ENCODE measurements at places on chromosomes 13 and 19. TPM values are rescaled to one million over a fixed set of nuclear protein-coding genes. Genes with fewer than 3 reads are reported as not detected.

SHD gene
- total RNA-seq: not detected

F10 gene
- total RNA-seq: not detected

B9D2 gene
- 7.5 TPM for total RNA-seq

DNA sequence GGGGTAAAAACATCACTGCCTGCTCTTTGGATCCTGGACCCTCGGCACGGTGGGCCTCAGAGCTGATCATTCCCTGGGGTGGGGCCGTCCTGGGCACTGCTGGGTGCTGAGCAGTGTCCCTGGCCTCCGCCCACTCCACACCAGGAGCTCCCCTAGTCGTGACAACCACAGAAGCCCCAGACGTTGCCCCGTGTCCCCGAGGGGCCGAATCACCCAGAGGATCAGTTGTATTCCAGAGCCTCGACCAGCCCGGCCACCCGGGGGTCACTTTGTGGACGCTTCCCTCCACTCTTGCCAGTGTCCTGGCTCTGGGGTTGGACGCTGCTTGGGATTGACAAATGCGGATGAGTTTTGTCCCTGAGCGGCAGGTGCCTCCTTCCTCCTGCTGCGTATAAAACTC, 10.2 kb downstream of the C2CD4C start:
- DNase-seq: no peak

DNA sequence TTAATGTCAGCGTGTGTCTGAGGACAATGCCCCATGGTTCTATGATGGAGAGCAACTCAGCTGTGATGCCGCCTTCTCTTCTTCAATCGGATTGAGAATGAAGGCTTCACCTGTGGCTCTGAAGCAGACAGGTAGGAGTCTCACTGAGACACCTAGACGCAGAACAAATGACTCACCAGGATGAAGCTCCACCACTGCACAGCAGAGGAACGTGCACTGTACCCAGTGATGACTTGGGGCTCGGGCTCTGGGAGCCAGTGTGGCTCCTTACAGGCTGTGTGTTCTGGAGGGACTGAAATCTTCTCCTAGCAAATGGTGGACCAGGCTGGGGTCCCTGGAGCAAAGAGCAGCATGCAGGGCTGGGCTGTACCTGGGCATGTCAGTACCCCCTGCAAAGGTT, 44.0 kb downstream of the CCDC70 start:
- no peak for DNase-seq

DNA sequence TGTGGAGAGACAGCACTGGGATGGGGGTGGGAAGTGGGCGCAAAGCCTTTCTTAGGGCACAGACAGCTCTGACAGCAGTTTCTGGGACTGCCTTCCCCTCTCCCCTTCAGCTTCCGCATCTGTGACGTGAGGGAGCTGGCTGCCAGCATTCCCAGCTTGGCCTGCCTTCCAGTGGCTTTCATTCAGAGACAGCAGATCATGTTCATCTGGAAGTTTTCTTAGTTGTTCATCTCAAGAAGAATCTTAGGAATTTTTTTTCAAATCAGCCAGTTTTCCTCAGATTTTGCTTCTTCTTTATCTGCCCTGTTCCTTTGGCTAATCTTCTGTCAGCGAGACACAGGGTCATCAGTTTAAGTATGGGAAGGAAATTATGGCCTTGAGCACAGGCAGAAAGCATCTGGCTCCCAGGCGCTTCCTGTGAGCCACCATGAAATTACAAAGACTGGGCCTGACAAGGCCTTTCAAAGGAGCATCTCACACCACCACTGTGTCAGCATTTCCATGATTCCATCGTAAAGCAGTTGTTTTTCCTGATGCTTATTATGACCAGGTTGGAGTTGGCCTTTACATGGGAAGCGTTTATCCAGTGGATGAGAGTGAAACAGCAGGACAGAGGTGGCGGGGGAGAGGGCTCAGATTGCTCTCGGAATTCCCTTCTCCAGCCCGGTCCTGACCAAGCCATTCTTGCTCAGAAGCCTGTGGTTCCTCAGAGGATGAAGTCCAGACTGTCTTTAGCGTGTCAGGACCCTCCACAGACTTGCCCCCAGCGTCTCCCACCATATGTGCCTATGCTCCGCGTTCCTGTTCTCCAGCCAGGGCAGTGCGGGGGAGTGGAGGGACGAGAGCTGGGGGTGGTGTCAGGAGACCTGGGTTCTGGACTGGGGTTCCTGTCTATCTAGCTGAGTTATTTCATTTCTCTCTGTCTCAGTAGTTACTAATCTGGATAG, 43.6 kb downstream of the ARHGAP35 start:
- DNase-seq: no peak

DNA sequence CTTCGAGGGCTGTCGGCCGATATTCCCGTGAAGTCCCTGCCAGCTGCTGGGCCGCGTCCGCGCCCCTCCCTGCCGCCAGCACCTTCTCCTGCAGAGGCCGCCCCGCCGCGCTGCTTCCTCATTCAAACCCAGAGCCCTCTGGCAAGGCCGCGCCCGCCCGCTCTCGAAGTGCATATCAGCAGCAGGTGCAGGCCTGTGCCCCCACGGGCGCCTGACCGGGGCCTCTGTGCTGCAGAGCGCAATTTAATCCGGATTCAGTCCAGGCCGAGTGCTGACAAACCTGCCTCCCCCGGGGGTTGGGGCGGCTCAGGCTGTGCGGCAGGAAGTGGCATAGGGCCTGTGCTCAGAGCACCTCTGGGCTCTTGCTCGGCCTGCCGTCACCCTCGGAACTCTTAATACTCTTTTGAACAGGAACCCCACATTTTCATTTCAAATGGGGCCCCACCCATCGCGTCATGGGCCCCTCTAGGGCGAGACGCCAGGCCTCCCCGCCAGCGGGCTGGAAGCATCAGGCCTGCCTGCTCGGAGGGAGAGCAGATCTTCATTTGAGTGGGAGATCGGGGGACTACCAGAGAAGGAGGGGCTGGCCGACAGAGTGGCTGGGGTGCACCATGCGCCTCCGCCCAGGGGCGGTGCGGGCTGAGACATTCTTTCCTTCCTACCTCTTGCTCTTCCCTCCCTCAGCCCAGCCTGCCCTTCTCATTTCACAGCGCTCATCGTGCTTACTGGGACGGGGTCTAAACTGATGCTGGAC, 125.7 kb downstream of the TNFRSF19 start:
- no peak for DNase-seq

- DNase-seq: no peak
These were observed 11.4 kb downstream of the ZNF560 start for GRCh38 chr19:9487016-9487415.

All from H4 (cell line).